ENCODE measurements at places on chromosomes 5 and 9.

DNA sequence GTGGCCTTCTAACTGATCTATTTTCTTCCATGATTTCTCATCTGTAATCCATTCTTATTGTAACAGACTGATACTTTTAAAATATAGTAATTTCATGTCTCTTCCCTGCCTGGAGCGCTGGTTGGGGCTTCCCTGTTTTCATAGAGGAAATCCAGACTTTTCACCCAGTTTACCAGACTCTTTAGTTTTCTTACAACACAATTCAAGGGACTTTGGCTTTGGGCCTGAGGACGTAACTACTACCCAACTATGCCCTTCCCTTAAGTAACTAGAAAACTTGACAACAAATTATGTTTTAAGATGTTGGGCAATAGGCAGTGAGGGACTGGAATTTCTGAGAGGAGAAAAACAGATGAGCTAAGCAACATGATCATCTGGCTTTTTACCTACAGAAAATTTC is 289.6 kb downstream of the FGF10 start:
- DNase-seq: peak; percentile 54
- H3K27ac ChIP-seq: no peak overlapping the region
- no peaks in the 10 kb centered on the region for H3K27me3 ChIP-seq
- H3K36me3 ChIP-seq: no peaks in the 10 kb centered on the region
- no peak overlapping the region for H3K4me3 ChIP-seq

DNA sequence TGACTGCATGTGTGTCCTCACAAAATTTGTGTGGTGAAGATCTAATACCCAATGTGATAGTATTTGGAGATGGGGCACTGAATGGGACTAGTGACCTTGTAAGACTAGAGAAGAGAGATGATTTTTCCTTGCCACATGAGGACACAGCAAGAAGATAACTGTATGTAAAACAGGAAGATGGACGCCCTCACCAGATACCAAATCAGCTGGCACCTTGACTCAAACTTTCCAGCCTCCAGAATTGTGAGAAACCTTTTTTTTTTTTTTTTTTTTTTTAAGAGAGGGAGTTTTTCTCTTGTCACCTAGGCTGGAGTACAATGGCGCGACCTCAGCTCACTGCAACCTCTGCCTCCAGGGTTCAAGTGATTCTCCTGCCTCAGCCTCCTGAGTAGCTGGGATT is 40.3 kb downstream of the UBTD2 start:
- no peaks in the 10 kb centered on the region for H3K27me3 ChIP-seq
- H3K4me3 ChIP-seq: no peak overlapping the region
- no peaks in the 10 kb centered on the region for H3K4me1 ChIP-seq
- H3K27ac ChIP-seq: no peak overlapping the region
- H3K36me3 ChIP-seq: peaks cover 2% of the 10 kb centered on the region

- H3K4me3 ChIP-seq: no peak overlapping the region
- no peak overlapping the region for H3K27ac ChIP-seq
- no peaks in the 10 kb centered on the region for H3K36me3 ChIP-seq
- no peaks in the 10 kb centered on the region for H3K27me3 ChIP-seq
Measured at GRCh38 chr5:135951807-135952206, 3.0 kb downstream of the LECT2 start.

DNA sequence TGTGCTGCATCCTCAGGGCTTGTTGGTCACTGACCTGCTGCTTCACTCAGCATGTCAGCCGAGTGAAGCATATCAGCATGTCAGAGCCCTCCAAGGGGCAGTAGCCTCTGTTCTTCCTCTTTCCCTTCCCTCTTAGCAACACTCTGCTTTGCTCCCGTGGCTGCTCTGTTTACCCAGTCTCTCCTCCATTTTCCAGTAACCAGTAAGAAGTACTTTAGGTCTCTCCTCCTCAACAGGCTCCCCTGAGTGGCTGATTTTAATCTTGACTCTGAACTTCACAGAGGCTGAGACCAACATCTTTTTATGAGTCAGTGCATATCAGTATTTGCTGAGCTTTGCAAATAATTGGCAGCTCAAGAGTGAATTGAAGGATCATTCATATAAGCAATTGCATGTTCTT is 18.6 kb upstream of the ADRB2 start:
- H3K4me1 ChIP-seq: peaks cover 5% of the 10 kb centered on the region
- H3K4me3 ChIP-seq: no peak overlapping the region
- H3K36me3 ChIP-seq: no peaks in the 10 kb centered on the region

DNA sequence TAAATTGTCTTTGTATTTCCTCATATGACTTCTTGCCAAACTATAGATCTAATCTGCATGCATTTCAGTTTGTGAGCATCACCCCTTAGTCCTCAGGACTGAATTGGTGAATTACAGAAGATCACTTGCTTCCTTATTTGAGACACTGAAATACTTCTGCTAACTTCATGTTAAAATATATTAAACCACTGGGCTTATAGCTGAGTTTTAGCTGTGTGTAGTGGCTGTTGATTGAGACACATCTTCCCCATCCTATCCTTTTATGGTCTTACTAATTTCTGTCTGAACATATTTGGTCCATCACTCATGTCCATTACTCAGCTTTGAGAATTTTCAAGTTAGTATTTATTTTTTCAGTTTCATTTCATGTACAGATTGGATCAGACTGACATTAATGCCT is 295.9 kb downstream of the PSAT1 start:
- H3K27ac ChIP-seq: no peak overlapping the region
- H3K4me3 ChIP-seq: no peak overlapping the region
- no peaks in the 10 kb centered on the region for H3K27me3 ChIP-seq

DNA sequence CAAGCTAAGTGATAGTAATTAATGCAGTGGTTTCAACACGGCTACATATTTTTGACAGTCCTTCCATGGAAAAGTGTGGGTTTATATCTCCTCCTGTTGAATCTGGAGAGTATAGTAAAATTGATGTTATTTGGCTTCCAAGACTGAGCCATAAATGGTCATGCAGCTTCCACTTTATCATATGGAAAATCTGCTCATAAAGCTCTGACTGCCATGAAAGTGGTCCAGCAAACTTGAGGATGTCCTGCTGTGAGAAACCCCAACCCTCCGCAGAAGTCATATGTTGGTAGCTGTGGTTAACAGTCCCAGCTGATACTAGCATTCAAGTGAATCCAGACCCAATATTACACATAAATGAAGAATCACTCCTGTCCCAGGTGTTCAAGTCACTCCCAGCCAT is 378.3 kb downstream of the KCTD16 start:
- H3K27ac ChIP-seq: no peak overlapping the region
- no peaks in the 10 kb centered on the region for H3K36me3 ChIP-seq
- H3K27me3 ChIP-seq: no peaks in the 10 kb centered on the region
- H3K4me3 ChIP-seq: no peak overlapping the region

DNA sequence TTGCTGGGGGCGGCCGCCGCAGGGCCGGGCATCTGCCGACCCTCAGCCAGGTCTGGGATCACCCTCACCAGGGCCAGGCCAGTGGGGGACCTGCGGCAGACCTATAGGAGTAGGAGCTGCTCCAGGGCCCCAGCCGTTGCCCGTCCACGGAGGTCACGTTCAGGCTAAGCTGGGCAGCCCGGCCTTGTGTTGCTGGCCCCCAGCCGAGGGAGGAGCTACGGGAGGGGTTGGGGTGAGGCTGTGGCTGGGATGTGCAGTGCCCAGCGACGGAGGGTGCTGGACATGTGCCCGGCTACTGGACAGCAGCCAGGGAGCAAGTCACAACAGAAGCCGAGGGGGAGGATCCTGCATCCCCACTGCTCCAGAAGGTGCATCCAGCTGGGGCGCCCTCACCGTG is 39.6 kb upstream of the SLC6A19 start:
- H3K27ac ChIP-seq: no peak overlapping the region
- DNase-seq: no peak
- H3K4me3 ChIP-seq: no peak overlapping the region
- no peaks in the 10 kb centered on the region for H3K36me3 ChIP-seq
- H3K27me3 ChIP-seq: peaks cover under 1% of the 10 kb centered on the region
- H3K4me1 ChIP-seq: no peaks in the 10 kb centered on the region

GRCh38 chr9:26504057-26504456 is 388.5 kb downstream of the CAAP1 start:
- DNase-seq: no peak
- H3K4me1 ChIP-seq: no peaks in the 10 kb centered on the region
- no peaks in the 10 kb centered on the region for H3K36me3 ChIP-seq
- H3K27ac ChIP-seq: no peak overlapping the region

DNA sequence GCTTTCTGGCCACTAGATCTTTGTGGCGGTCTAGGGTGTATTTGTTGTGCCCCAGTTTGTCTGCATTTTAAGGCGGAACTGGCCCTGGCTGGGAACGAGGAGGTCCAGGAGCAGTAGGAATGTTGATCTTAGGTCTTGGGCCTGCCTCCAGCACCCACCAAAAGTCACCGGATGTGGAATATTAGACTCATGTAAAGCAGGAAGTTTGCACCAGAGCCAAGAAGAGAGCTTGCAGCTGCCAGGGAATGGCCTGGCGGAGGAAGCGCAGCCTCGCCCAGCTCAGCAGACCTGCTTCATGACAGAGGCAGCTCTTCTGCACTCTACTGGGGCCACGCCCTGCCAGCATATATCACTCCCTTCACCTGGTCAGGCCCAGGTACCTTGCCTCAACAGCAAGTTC is 3.3 kb downstream of the GPX3 start:
- peak; percentile 73 for DNase-seq
- H3K36me3 ChIP-seq: peaks cover 11% of the 10 kb centered on the region
- peak overlapping the region; percentile 80 for H3K27ac ChIP-seq
- no peak overlapping the region for H3K4me3 ChIP-seq
- peaks cover 36% of the 10 kb centered on the region for H3K4me1 ChIP-seq

DNA sequence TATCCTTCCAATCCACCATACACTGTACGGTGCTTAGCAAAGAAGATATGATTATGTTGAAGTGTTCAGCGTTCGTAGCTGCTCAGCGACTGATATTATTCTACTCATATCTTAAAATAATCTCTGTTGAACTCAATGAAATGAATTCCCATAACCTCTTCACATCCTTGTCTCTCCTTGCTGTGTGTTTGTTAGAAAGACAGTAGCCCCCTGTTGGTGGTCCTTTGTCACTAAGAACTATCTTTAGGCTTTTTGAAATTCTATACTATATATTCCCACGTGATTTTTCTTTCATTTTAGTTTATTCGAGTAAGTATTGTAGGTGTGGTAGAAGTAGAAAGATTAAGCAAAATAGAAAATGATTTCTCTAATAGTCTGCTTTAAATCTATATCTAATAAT is 762.8 kb upstream of the WWC1 start:
- no peak for DNase-seq
- H3K27ac ChIP-seq: no peak overlapping the region
- H3K4me1 ChIP-seq: no peaks in the 10 kb centered on the region
- H3K27me3 ChIP-seq: no peaks in the 10 kb centered on the region

DNA sequence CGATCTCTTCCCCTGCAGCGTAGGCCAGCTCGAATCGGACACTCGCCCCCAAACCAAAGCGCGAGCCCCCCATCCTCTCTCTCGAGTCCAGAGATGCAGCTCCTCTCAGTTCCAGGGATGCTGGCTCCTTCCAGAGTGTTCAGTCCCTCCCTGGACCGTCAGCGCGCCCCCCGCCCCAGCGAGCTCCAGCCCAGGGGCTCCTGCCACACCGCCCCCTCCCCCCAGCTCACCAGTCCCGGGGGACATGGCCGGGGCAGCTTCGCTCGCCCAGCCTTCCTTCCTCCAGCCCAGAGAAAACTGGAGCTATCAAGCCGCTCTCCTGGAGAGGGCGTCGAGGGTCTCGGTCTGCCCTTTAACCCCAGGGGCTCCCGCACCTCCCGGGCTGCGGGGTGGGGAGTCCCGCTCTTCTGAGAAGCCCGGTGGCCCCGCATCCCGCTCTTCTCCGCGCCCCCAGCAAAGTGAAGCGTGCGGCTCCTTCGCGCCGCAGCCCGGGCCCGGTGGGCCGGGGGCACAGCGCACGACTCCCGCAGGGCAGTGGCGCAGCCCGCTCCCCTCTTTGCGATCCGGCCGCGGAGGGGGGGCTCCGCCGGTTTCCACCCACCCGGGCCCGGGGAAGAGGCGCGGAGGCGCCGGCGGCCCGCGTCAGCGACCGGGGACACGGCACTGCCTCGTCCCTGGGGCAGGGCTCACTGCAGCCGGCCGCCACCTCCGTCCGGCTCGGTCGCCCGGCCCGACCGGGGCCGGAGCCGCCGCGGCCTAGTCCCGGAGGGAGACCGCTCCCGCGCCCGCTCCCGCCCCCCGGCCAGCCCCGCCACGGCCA is 587 bp downstream of the MIER3 start:
- H3K27me3 ChIP-seq: peaks cover 3% of the 10 kb centered on the region
- H3K4me3 ChIP-seq: peak overlapping the region; percentile 80
- H3K36me3 ChIP-seq: peaks cover 3% of the 10 kb centered on the region
- no peaks in the 10 kb centered on the region for H3K4me1 ChIP-seq
- H3K27ac ChIP-seq: peak overlapping the region; percentile 79

DNA sequence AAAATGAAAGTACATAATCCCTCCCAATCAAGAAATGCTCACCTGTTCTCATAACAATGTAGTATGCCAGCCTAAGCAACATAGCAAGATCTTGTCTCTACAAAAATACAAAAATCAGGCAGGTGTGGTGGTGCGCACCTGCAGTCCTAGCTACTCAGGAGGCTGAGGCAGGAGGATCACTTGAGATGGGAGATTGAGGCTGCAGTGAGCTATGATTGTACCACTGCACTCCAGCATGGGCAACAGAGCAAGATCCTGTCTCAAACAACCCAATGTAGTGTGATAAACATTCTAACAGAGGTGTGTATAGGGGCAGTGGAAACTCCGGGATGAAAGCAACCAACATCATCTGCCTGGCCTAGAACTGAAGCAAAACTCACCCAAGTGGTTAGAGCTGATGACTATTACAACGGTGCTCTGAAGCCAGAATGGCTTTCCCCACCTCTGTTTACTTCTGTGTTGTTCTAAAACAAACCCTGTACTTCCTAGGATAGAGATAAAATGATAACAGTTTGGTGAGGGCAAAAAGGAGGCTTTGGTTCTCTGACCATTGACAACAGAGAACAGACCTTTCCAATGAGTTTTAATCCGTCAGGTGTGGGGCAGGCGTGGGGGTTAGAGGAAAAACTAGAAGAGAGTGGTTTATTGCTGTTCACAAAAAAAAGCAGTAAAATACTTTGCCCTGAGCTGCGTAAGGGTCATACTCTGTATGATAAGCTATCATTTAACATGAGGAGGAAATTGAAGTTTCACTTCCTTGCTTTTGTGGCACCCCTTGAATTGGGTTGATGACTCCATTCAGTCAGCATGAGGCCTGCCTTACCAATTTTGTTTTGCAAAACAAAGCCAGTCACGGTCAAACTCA is 18.9 kb downstream of the WNT8A start:
- H3K4me1 ChIP-seq: no peaks in the 10 kb centered on the region
- H3K36me3 ChIP-seq: no peaks in the 10 kb centered on the region
- no peak overlapping the region for H3K27ac ChIP-seq
- peaks cover 4% of the 10 kb centered on the region for H3K27me3 ChIP-seq

- no peaks in the 10 kb centered on the region for H3K27me3 ChIP-seq
- no peak for DNase-seq
- H3K36me3 ChIP-seq: no peaks in the 10 kb centered on the region
- H3K27ac ChIP-seq: no peak overlapping the region
- no peak overlapping the region for H3K4me3 ChIP-seq
Measured at GRCh38 chr5:133474851-133475590, 137.3 kb downstream of the FSTL4 start.

DNA sequence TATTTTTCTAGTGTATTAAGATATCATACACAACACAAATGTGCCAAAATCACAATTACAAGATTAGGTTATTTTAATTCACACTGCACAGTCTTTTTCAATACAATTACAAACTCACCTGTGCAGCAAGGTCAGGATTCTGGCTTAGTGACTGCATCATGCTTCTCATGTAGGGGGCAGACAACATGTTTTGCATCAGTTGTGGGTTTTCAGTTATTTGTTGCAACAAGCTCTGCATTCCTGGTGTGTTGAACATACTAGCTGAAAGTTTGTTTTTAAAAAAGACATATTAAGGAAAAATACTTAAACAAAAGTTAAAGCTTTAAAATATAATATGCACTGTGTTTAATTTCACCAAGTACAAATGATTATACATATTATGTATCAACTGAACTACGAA is 38.7 kb downstream of the UBQLN1 start:
- H3K27me3 ChIP-seq: no peaks in the 10 kb centered on the region
- no peaks in the 10 kb centered on the region for H3K36me3 ChIP-seq
- no peak overlapping the region for H3K27ac ChIP-seq
- no peak for DNase-seq
